ENCODE measurements at places on chromosomes 6 and 20.

- DNase-seq, result no peak
These were observed 8.3 kb upstream of the TIAM2 start for GRCh38 chr6:154986787-154987235.

DNA sequence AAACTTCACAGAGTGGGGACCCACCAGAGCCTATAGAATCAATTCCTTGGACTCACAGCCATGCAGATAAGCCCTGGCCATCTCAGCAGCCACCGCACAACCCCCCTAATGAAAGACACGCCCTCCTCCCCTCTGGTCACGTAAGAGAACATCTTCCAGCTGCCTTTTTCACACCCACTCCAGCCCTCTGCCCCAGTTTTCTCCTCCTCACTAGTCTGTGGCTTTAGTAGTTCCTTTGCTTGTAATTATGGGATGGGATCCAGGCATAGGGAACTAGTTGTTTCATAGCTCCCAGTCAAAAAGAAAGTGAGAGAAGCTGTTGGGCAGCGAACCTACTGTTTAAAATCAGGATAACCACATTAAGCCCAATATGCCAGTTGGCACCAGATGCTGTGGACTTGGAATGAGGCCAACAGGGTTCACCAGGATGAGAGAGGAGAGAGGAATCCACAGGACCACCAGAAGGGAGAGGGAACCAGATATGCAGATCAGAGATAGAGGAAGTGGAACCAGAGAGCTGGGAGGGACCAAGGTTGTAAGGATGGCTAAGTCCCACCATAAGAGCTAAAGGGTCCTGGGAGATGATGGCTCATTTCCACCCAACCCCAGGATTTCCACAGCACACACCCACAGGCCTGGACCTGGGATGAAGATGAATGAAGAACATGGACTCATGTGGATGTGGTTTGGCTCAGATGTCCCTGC is 9.0 kb upstream of the BTN3A1 start:
- no peak for DNase-seq

DNA sequence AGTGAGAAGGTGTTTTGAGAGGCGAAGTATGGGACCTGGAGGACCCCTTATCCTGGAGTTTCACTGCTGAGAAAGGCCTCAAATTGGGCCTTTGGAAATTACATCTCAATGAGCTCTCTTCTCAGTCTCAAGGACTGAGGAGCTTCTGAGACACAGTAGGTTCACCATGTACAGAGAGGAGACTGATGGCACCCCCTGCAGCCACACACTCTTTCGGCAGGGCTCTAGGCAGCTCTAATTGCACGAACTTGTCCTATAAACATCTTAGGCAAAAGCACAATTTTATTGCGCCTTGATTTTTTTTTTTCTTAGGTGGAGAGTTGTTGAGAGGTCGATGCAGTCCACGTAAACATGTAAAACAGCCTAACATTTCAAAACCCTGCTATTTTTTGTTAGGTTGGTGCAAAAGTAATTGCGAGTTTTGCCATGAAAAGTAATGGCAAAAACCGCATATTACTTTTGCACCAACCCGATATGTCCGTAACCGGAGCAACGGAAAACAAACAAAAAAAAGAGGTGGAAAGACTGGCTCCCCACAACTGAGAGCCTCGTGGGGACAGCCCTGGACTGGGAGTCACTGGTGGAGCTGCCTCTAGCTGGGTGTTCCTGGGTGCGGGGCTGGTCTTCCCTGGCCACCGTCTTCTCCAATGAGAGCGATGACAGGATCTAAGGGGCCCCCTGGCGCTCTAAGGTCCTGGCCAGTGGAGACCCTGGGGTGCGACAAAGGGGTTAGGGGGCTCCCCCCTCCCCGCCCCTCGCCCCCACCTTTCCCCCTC is 84.0 kb upstream of the EYA2 start:
- DNase-seq, result no peak

GRCh38 chr6:26571592-26572296 is 25.0 kb upstream of the ABT1 start:
- DNase-seq, result no peak

- DNase-seq, result no peak
These were observed 78.3 kb upstream of the CLDN20 start for GRCh38 chr6:155185544-155185943.

GRCh38 chr20:10848810-10849370 is 175.1 kb upstream of the JAG1 start:
- DNase-seq, result no peak

DNA sequence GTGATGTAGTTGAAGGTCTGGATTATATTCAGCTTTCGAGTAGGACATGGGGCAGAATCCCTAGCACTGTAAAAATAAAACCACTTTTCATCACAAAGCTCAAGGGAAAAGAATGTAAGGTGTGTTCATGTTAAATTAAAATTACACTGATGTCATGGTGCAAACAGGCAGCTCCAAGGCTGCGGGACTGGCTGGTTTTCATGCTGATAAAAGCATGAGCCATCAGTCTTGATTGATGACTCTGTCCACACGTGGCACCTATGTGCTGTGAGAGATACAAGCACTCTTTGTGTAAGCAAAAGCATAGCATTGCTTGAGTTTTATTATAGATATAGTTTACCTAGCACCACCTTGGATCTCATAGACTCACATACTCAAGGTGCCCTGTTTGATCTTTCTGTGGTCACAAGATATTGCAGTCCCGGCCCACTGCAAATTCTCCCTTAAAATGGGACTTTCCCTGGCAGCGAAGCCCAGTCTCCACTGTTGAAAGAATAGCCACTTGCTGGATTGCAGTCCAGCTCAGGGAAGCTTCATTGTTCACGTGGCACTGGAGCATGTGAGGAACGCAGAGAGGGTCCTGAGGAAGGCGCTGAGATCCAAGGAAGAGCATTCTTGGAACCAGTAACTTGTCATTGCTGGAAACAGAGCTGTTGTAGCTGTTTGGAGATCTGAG is 90.6 kb downstream of the TIAM2 start:
- no peak for DNase-seq

DNA sequence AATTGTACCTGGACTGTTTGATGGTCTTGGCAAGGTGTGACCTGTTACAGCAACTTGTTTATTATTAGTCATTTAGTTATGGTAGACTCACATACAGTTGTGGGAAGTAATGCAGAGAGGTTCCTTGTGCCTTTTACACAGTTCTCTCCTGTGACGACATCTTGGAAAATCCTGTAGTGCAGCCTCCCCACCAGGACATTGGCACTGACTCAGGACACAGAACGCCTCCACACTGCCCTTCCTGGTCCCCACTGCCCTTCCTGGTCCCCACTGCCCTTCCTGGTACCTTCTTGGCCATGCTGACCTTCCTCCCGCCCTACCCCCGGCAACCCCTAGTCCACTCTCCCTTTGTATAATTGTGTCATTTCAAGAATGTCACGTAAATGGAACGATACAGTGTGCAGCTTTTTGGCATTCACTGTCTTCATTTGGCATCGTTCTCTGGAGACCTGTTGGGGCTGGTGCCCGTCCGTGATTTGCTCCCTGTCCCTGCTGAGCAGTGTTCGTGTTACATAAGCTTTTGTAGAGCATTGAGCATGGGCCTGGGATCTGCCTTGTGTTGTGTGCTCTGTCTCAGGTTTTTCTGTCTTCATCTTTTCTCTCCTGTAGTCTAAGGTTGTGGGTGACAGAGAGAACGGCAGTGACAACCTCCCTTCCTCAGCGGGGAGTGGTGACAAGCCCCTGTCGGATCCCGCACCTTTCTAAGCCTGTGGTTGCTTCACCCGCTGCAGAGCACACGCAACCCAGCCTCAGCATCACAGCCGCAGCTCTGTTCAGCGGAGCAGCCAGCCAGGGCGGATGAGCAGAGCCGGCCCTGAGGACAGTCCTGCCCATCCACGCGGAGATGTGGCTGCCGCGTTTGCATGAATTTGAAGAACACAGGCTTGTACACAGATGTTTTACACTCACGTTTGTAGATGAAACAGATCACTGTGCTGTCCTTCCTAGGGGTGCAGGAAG is 5.4 kb upstream of the DNAJC5 start:
- no peak for DNase-seq

DNA sequence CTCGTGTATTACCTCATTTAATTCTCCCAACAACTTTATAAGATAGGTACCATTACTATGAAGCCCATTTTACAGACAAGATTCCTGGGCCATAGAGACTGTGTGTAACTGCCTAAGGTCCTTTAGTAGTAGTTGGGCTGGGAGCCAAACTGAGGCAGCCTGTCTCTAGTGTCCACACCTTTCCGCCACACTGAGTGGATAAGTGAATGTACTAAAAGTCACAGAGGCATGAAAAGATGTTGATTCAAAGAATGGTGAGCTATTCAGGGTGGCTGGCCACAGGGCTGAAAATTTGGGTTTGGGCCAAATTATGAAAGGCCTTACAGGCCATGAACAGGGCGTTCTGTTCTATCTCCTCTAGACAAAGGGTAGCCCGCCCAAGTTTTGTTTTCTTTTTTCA is 11.0 kb downstream of the CD24 start:
- no peak for DNase-seq

GRCh38 chr6:148249679-148250375 is 92.8 kb upstream of the SASH1 start:
- no peak for DNase-seq

- no peak for DNase-seq
These were observed 234.9 kb downstream of the KCNQ5 start for GRCh38 chr6:72856801-72857200.

GRCh38 chr6:21666853-21667681 is 73.5 kb downstream of the SOX4 start:
- no peak for DNase-seq

DNA sequence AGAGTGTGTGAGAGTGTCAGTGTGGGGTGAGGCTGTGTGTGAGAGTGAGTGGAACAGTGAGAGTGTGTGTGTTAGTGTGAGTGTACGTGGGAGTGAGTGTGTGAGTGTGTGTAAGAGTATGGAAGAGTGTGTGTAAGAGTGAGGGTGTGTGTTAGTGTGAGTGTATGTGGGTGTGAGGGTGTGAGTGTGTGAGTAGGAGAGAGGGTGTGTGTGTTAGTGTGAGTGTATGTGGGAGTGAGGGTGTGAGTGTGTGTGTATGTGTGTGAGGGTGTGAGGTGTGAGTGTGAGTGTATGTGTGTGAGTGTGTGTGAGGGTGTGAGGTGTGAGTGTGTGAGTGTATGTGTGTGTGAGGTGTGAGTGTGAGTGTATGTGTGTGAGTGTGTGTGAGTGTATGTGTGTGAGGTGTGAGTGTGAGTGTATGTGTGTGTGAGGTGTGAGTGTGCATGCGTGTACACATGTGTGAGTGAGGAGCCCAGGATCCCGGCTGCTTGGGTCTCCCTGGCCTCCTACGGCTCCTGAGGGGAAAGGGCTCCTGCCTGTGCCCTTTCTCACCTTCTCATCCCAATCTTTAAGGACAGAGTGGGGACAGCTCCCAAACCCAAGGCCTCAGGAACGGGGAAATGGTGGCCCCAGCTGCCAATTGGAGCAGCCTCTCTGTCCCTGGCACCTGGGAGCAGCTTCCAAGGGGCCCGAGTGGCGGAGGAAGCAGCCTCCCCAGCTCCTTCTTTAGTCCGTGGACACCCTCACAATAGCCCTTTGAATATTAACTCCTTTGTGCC is 100.2 kb downstream of the PSMB1 start:
- DNase-seq, result no peak

- DNase-seq, result peak; percentile 2
These were observed 739 bp downstream of the GSS start for GRCh38 chr20:34954904-34955230.

DNA sequence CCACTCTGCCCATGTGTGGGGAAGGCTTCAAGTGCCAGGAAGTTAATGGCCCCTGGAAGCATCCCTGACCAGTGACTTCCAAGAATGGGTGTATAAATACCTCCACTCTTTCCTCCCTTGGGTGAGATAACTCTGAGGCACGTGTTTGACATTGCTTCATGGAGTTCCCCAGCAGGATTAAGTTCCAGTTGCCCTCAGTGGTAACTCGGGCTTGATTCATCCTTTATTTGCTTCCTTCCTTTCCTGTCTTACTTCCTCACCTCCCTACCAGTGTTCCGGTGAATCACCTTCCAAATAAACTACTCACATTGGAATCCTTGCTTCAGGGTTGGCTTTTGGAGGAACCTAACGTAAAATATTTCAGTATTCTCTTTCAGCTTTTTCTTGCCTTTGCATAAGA is 84.6 kb upstream of the JAG1 start:
- DNase-seq, result no peak

- no peak for DNase-seq
These were observed 77.1 kb upstream of the RNF217 start for GRCh38 chr6:124885171-124885570.

DNA sequence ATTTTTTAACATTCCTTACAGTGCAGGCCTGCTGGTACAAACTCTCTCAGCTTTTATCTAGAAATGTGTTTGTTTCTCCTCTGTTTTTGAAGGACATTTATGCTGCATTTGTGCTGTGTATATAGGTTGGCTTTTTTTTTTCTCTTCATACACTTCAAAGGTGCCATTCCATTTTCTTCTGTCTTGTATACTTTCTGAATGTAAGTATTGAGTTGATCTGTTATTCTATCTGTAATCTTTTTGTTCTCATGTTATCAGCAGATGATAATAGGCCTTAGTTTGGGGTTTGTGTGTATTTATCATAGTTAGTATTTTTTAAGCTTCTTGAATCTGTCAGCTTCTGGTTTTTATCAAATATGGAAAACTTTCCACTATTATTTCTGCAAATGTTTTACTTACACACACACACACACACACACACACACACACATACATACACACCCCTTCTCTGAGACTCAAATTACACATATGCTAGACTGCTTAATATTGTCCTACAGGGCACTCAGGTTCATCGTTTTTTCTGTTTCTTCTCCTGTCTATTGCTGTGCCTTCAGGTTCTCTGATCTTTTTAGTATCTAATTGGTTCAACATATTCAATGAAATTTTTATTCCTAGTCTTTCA is 74.6 kb downstream of the RPP40 start:
- DNase-seq, result no peak

GRCh38 chr6:2758980-2759379 is 6.2 kb upstream of the WRNIP1 start:
- no peak for DNase-seq

- DNase-seq, result no peak
These were observed 272.0 kb downstream of the SMOC2 start for GRCh38 chr6:168712993-168713392.

GRCh38 chr6:37643851-37644672 is 53.6 kb downstream of the MDGA1 start:
- no peak for DNase-seq

GRCh38 chr6:98946266-98946878 is 1.4 kb downstream of the FBXL4 start:
- no peak for DNase-seq

DNA sequence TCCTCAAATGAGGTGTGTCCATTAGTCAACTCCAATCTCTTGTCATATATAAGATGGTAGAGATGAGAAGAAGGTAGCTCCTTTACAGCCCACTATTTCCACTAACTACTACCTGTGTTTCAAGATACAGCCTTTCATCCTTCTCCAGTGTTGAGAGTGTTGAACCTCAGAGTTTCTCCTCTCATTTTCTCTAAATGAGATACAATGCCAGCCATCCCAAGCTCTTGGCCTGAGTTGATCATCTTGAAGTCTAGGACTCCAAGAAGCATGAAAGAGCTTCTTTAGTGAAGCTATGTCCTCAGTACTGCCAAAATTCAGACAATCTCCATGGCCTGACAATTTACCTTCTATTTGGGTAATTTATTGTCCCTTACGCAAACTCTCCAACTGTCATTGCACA is 548 bp upstream of the HLA-DRA start:
- no peak for DNase-seq

Measured in stimulated activated CD4-positive, alpha-beta T cell treated with anti-CD3 and anti-CD28 coated beads, TNF-alpha, amount 100 ng/mL, for 24 hours (primary cell).